Activated CD4-positive, alpha-beta T cell treated with anti-CD3 and anti-CD28 coated beads, Interleukin-2, amount 10 ng/mL, durations not matched to agents 7 days and 5 days (primary cell): ENCODE measurements at places on chromosomes 4 and X.

DNA sequence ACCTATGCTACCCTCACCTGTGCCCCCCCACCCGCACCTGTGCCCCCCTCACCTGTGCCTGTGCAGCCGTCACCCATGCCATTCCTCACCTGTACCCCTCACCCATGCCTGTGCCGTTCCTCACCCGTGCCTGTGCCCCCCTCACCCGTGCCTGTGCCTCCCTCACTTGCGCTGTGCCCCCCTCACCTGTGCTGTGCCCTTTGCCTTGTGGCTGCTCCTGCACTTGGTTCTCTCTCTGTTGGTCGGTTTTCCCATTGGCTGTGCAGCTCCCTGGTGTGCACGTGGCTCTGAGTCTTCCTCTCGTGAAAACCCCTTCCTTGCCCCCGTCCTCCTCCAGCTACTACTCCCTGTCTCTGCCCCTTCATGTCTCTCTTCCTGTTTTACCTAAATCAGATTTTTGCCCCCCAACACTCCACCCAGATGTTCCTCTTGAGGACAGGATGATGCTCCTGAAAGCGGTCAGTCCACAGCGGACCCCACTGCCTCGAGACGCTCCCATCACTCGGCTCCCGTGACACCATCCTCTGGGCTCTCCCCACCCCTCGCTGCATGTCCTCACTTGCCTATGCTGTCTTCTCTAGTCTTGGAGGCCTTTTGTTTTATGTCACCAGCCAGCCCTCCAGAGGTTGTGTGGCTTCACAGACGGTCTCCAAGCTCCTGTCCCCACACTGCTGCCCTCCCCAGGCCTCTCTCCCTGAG, 6.8 kb downstream of the MAEA start:
- no peak for DNase-seq

GRCh38 chr4:70637239-70637913, 8.8 kb downstream of the ENAM start:
- DNase-seq: no peak

DNA sequence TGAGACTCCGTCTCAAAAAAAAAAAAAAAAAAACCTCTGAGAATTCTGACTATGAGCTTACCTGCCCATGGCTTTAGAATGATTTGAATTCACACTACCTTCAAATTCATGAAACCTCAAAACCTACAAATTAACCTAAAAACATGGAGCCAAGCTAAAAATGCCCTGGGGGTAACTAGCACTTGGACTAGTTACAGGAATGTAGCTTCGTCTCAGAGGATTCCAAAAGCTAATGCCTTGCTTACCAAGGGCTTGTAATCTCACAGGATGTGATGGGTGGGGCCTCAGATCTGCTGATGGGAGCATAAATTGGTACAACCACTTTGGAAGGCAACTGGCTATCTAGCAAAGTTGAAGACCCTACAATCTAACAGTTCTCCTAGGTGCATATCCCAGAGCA, 79.4 kb upstream of the SPRY1 start:
- no peak for DNase-seq

GRCh38 chr4:182206266-182206665, 36.9 kb upstream of the TENM3 start:
- no peak for DNase-seq

GRCh38 chr4:180618396-180618795, 1624.8 kb upstream of the TENM3 start:
- no peak for DNase-seq

- no peak for DNase-seq
These were observed 218.7 kb upstream of the NDST4 start for GRCh38 chr4:115332078-115332477.

DNA sequence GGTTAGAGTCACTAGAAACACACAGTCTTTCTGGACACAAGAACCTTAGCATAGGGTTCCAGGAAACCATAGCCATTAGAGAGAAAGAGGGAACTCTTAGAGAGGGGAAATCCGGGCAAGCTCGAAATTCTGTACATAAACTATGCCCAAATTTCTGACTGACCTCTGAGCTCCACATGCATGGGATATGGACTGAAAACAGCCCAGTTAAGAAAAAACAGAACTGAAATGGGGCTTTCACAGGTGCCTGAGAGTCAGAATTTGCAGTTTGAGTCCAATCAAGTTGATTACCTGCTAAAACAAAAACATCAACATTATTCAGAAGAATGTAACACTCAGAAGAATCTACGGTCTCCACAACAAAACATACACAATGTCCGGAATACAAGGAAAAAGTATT, 13.1 kb downstream of the DCHS2 start:
- DNase-seq: no peak

DNA sequence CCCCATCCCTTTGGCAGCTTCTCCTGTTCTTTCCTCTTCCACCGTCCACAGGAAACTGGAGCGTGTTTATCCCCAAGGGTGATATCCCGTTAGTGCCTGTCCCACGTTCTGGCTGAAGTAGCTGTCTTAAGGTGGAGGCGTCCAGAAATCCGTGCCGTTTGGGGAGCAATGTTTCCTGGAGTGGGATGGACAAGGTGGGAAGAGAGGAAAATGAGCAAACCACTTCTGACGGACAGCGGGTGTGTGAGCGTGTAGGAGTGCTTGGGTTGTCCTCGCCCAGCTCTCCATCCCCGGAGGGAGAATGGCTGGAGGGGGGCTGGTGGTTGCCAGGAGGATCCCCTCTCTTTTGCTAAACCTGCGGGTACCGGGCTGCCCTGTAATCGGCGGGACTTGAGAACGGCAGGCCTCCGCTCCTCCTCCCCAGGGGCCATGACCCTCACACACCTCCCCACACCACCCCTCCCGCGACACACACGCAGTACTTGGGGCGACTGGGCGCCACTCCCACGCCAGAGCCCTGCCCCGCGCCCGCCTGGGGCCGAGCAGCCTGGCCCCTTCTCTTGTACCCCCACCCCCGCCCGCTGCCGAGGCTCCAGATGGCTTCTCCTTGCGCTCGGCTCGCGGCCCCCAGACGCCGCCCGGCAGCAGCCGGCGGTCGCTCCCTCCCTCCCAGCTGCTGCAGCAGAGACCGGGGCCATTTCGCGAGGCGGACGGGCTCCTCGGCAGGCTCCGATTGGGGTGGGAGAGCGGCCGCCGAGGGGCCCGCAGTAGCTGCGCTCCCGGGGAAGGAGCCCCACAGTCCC, 13.9 kb upstream of the PRDM8 start:
- peak; percentile 22 for DNase-seq

- no peak for DNase-seq
These were observed 208.8 kb upstream of the CLNK start for GRCh38 chr4:10893395-10893794.

GRCh38 chr4:76533314-76533713, 98.3 kb downstream of the SHROOM3 start:
- no peak for DNase-seq

DNA sequence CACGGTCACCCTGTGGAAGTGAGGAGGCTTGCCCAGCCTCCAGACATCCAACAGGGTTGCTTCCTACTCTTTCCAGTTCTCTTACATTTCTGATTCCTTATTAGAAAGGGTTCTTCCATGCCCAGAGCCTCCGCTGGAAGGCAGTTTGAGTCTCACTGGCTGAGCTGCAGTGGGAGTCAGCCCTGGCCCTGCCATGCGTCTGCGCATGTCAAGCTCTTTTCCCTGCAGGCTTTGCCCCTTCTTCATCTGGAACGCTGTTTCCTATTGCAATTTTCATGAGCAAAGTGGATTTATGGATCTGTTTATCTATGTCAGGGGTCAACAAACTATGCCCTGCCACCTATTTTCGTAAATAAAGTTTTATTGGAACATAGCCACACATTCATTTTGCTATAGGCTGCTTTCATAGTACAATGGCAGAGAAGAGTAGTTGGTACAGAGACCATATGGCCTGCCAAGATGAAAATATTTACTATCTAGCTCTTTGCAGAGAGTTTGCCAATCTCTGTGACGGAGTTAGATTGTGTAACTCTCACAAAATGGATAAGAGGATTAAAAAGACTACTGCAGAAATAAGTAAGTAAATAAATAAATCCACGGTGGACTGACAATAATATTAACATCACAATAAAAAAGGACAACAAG, 3.9 kb upstream of the CHRNA9 start:
- DNase-seq: no peak

- DNase-seq: no peak
These were observed 68.5 kb downstream of the FAM47A start for GRCh38 chrX:34063616-34064015.

GRCh38 chr4:129278868-129279267, 182.9 kb downstream of the C4orf33 start:
- no peak for DNase-seq

- DNase-seq: no peak
These were observed 86.5 kb upstream of the KLF3 start for GRCh38 chr4:38577462-38577861.

DNA sequence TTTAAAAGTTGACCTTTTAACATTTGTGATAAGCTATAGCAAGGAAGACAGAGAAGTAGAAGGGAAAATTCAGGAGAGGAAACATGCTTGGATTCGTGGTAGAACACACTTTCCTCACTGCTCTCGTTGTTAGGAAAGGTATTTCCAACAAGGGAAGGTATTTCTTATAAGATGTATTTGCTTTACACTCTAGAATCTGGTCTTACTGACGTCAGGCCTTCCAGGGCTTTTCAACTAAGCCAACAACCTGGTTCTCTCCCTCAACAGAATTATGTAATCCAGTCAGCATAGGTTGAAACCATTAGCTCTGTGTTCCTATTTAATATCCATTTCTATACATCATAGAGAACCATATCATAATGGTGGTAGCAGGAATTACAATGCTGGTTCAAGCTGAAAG, 241.9 kb downstream of the SLC39A8 start:
- DNase-seq: no peak

GRCh38 chr4:13178621-13179020, 305.5 kb downstream of the RAB28 start:
- DNase-seq: no peak

DNA sequence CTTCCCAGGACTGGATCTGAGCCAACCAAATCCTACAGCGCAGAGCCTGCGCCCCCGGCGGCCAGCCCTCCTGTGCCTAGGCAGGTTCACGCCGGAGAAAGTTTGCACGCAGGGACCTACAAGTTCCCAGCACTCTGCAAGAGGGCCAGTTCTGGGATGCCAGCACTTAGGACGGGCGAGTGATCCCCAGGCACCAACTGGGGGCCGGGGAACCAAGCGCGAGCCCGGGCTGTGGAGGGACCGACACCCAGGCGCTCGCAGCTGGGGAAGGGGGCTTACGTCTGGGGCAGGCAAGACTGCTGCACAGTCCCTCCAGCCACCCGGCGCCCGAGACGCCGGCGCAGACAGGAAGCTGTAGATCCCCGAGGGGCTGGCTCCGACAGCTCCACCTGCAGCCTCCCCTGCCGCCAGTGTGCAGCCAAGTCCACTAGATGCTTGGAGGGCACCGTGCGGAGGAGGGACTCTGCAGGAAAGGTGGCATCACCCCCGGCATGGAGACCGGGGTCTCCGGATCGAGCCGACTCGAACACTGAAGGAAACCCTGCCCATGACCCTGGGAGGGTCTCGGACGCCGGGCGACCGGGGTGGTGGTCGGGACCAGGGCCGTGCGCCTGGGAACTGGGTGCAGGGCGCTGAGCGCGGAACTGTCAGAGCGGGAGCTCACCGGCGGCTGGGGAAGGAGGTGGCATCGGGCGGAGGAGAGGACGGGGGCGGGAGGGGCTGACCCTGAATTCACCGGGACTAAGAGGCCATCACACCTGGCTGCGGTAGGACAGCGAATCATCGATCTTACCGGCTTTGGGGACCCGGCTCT, 566 bp downstream of the CORIN start:
- DNase-seq: peak; percentile 43

- no peak for DNase-seq
These were observed 1.7 kb downstream of the GALNT7 start for GRCh38 chr4:173170182-173170778.

DNA sequence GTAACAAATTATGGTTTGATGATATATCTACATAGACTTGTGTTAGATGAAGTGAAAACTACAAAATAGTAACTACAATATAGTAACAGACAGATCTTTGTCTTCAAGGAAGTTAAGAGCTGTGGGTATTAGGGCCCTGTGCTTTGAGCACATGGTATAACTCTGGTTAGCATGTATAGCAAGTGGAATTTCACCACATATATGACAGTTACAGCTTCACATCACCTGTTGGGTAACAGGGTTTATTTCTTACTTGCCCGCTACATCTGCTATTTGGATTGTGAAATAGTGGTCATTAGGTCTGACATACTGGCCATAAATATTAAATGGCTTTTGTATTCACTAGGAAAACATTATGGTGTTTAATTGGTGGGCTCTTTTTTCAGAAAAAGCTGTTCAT, 20.2 kb downstream of the OFD1 start:
- no peak for DNase-seq

DNA sequence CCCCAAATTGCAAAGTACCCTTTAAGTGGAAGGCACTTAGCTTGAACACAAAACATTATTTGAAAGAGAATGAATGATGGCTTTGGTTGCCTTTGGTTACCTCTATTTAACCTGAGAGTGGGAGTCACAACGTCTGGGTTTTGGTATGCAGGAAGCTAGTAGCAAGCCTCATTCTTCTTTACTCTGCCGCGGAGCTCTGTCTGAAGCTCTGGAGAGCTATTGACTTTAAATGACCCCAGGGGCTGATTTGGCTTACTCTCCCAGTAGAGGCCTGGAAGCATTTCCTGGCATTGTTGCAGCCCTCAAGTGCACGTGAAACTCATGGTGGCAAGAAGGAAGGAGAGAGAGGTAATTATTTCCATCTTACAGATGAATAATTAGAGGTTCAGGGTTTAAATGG, 81.8 kb upstream of the MAGEA4 start:
- DNase-seq: no peak

DNA sequence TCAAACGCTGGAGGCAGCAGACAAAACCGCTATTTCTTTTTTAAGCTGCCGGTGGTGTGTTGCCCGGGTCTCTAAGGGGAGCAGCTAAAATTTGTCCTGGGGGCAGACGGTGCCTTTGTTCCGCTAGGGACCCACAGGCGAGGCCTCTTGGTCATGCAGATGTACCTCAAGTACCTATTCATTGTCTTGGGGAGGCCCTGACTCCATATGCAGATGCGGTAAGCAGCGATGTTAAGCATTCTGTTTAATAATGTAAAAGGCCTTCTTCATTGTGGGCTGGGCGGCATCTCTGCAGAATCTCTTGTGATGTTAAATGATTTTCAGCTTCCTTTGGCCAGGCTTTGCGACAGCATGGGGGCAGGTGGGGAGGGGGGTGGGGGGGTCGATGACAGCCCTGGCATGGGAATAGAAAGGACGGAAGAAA, 98.9 kb upstream of the PJA1 start:
- no peak for DNase-seq

DNA sequence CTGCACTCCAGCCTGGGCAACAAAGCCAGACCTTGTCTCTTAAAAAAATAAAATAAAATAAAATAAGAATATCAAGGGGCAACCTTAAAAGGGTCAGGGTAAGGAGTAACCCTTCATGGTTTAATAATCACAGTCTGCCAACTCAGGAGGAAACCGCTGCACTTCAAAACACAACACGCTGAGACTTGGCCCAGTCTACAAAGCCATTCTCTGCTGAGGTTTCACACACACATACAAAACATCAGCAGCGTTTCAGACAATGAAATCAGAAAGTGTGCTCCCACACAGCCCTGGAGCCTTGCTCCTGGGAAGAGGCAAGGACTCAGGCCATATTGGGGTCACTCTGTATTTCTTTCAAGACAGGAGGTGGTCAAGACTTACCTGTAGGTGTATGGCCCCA, 18.3 kb downstream of the SCARB2 start:
- no peak for DNase-seq

- no peak for DNase-seq
These were observed 1.9 kb downstream of the ARHGAP10 start for GRCh38 chr4:147733716-147734344.

- peak; percentile 13 for DNase-seq
These were observed 841 bp downstream of the ACOT9 start for GRCh38 chrX:23742174-23742696.
